ENCODE measurements at places on chromosomes 11 and 22.

GRCh38 chr11:63459586-63459985 lies 31.4 kb downstream of the PLAAT5 start:
- DNase-seq, result no peak

- DNase-seq, result no peak
Measured at GRCh38 chr22:27810609-27811151, 9.1 kb upstream of the MN1 start.

GRCh38 chr22:28711341-28711740 lies 30.3 kb downstream of the CHEK2 start:
- DNase-seq, result no peak

DNA sequence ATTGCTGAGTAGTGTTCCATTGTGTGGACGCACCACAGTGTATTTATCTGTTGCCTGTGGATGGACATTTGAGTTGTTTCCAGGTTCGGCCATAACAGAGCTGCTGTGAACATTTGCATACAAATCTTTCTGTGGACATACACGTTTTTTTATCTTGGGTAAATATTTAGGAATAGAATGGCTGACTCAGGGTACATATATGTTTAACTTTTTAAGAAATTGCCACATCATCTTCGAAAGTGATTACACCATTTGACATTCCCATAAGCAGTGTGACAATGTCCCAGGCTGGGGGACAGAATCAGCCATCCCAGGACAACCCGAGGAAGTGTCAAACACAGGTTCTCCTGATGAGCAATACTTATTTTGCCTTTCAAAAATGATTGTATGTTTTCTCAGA lies 87.9 kb downstream of the OSBP2 start:
- DNase-seq, result no peak

DNA sequence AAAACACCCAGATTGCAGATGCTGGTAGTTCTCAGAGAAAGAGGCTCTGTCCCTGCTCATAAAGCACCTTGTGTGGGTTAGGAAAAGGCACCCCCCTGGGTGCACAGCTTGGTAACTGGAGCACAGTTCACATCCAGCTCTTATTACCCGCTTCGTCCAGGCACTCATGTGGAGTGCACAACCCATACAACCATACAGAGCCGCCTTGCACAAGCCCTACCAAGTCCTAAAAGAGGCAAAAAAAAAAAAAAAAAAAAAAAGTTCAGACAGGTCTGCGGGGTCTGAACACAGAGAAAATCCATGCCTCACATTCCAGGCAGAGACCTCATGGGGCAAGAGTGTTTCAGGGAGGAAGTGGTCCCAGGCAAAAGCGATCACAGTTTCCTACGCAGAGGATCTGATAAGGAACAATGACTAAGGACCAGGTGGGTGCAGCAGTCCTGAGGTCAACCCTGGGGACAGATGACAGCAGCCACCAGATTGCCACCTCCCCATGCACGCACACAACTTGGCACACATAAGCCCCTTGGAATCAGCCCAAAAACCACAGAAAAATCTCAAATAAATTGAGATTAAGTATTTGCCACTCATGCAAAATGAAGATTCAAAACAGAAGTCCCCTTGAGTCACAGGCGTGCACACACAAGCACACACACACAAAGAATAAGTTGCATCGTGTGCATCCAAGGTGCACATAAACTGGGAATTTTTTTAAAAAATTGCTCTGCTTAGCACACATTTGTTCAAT lies 12.3 kb downstream of the MB start:
- DNase-seq, result no peak

DNA sequence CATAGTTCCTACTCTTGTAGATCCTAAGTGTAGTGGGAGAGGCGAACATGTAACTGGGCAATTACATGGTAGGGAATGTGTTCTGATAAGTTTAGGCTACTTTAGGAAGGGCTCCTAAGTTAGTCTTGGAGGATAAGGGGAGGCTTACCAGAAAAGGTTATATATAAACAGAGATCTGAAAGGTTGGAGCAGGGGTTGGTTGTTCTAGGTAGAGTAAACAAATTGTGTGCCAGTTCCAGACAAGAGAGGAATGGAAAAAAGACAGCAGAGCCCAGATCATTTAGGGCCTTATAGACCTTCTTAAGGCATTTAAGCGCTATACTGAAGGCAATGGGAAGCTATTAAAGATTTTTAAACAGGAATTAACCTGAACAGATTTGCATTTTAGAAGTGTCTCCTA lies 74.4 kb downstream of the TRIM44 start:
- DNase-seq, result no peak

DNA sequence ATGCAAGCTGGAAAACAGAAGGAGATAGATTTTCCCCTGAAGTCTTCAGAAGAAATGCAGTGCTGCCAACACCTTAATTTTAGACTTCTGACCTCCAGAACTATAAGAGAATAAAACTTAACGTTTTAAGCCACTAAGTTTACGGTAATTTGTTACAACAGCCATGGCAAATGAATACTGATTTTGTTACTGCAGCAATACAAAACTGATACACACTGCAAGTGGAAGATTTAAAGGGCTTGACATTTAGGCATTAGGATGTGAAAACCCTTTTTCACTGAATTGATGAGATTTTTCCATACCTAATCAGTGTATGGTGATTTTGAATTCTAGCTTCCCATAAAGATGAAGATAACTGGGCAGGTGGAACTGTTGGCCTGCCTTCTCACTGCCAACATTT lies 22.1 kb upstream of the LMO2 start:
- DNase-seq, result no peak

DNA sequence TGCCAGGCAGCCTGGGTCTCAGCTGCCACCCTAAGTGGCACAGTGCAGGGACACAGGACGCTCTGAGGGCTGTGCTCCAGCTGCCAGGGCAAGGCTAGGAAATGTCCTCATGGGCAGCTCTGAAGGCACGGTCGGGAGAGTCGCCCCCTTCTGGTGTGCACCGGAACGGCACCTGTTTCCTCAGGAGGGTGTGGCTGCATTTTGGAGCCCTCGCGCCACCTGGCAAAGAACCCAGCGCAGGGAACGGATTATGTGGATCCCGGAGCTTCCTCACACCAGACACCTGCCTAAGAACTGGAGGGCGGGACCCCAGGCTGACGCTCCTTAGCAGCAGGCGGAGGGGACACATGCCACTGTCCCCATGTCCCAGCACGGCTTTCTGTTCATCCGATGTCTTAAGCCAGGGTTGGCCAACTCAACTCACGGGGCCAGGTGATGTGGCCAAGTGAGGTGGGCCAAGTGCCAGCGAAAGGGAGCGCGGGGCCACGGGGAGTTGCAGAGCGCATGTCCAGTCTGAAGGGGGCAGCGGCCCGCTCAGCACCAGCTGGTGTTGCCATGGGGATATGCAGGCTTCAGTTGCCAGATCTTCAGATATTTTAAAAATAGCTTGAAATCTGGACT lies 5.1 kb upstream of the SLC22A8 start:
- peak; percentile 41 for DNase-seq

GRCh38 chr22:44543781-44544477 lies 45.9 kb upstream of the RTL6 start:
- DNase-seq, result peak; percentile 48

- DNase-seq, result no peak
Measured at GRCh38 chr11:12706545-12707499, 32.6 kb downstream of the TEAD1 start.

DNA sequence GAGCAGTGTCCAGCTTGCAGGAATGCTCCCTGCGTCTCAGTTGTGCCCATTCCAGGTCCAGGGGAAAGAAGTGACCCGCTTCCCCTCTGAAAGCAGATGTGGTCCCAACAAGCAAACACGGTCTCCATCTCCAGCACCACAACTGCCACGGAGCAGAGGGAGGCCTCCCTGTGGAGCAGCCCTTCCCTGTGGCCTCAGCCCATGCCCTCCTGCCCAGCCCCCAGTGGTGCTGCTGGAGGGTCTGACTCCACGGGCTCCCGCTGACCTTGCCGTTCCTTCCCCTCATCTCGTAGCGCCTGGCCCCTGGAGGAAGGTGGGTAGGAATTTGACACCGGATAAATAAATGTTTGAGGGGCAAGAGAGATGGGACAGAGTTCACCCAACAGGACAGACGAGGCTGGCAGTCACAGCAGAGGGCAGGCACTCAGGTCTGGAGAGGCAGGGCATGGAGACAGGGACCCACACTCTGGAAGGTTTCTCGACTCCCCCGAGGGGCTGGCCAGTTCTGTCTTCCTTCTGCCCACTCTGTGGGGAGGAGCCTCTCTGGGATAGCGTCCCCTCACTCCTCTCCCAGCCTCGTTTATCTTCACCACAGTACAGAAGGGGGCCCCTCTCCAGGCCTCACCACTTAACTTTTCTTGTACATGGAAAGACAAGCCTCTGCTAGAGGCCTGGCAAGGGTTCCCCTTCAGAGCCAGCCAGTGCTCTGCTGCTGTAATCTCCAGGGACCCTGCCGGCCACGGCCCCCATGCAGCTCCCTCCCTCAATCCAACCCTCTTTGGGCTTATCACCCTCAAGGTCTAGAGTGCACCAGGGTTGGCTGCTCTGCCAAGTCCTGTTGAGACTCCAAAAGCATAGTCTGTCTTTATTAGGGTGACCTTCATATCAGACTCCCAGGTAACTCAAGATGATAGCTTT lies 7.5 kb upstream of the ST3GAL4 start:
- no peak for DNase-seq

DNA sequence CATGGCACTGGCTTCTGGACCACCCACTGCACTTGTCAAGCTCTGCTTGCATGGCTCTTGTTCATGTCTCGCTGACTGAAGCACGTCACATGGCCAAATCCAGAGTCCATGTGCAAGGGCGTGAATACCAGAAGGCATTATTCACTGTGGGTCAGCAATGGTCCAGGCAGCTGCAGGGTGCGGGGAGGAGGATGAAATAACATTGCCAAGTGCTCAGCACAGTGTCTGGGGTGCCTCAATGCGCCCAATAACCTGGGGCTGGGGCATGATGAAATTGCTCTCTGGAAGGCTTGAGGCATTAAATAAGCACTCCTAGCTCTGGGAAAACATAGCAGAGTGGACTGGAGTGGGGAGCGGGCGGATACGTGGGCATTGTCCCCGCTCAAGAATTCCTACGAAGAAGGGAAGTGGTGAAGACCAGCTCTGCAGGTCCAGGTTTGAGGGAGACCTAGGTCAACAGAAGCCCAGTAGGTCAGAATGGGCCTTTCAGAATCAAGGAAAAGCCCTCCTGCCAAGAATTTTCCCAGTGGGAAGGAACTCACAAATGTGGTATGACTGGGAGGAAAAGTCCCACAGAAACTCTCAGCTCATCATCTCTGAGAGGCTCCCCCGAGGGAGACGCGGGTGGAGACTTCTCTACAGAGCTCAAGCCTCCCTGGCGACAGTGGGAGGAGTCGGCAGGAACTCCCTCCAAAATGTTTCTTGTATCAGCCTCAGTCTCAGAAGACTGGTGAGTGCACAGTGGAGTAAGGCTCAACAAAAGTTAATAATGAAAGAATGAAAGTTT lies 15.3 kb upstream of the ACCSL start:
- no peak for DNase-seq

GRCh38 chr22:48554893-48555572 lies 1272.6 kb downstream of the BRD1 start:
- DNase-seq, result peak; percentile 80

DNA sequence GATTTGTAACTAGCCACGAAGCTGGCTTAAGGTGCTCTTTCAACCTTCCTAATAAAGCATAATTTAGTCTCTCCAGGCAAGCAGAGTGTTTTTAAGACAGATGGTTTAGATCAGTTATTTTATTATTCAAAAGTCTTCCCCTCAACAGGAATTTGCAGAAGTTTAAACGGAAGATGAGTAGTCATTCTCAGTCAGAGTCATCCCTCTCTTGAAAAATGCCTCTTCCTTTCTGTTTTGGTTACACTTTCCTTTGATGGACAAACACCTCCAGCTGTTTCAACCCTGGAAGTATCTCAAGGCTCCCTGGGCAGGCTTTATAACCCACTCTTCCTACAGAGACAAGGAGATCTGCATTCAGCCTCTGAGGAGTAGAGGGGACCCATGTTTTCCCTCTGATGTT lies 60.3 kb upstream of the POU2AF2 start:
- no peak for DNase-seq

- no peak for DNase-seq
Measured at GRCh38 chr11:111726301-111726713, 39.9 kb downstream of the PPP2R1B start.

- no peak for DNase-seq
Measured at GRCh38 chr11:94788396-94788795, 20.2 kb downstream of the AMOTL1 start.

DNA sequence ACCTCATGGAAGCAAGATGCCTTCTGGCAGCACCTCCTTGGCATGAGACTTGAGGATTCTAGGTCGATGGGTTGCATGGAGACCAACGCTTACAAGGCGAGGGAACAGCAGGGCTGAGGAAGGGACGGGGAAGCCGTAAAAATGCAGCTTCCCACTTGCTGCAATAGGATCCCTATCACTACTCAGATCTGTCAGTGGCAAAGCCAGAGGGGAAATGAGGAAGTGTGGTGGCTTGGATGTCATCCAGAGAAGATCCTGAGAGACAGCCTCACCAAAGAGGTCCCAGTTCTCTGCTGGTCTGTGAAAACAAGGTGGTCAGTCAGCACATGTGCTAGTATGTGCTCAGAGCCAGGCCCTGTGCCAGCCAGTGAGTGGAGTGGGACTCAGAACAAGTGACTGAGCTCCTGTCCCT lies 22.2 kb downstream of the CYB5R2 start:
- no peak for DNase-seq

- DNase-seq, result no peak
Measured at GRCh38 chr11:73629907-73630306, 16.5 kb upstream of the PLEKHB1 start.

- DNase-seq, result peak; percentile 19
Measured at GRCh38 chr11:66112041-66112491, 42.0 kb downstream of the PACS1 start.

GRCh38 chr11:77142091-77142975 lies 14.3 kb downstream of the MYO7A start:
- DNase-seq, result no peak

DNA sequence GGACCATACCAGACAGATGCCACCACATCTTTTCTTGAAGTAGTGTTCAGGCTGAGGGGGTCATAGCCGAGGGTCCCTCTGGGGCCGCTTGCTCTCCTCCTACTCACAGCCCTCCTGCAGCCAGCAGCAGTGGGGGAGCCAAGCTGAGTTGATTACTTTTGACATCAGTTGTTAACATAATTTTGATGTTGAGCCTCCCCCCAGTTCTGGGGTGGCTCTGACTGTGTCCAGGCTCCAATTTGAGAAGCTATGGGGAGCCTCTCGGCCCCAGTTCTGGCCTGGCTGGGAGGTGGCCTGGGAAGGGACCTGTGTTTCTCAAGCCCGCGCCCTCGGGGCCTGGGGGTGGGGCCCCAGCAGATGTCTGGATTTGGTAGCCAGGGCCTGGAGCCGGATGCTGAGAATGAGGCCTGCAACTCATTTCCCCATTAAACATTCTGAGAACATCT lies 47.9 kb downstream of the KCNQ1OT1 start:
- DNase-seq, result no peak

- DNase-seq, result no peak
Measured at GRCh38 chr11:134731213-134731961, 319.3 kb upstream of the B3GAT1 start.
